ENCODE measurements at places on chromosomes 6 and 20.

GRCh38 chr6:111175109-111175508 lies 87.8 kb downstream of the SLC16A10 start:
- DNase-seq = no peak

DNA sequence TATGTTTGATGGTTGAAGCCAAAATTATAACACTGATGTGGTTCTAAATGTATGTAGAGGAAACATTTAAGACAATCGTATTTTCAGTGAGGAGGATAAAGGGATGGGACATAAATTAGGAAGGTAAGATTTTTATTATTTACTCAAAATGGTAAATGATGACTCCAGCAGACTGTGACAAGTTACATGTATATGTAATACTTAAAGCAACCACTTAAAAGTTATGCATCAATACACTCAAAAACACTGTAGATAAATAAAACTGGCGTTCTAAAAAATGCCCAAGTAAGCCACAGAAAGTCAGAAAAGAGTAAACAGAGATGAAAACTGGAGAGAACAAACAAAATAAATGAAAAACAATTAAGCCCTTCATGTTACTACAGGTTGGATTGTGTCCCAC lies 18.7 kb downstream of the HLA-DMB start:
- DNase-seq = no peak

DNA sequence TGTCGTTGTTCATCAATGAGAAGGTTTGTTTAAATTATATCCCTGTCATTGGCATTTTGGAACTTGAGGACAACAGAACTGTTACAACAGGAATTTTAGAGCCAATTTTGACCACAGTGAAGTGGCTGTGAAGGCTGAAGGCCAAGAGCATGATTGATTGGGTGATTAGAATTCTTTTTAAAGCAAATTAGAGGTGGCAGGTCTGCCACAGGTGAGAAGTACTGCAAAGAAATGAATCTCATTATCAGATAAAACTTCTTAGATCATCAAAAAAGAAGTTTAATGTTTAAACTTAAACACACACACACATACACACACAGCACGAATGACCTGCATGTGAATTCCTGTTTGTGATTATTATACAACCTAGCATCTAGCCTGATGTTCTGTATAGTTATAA lies 32.4 kb downstream of the FARS2 start:
- no peak for DNase-seq

GRCh38 chr6:43848671-43849391 lies 78.8 kb downstream of the VEGFA start:
- DNase-seq = no peak

GRCh38 chr6:101876431-101876830 lies 482.9 kb downstream of the GRIK2 start:
- no peak for DNase-seq

- no peak for DNase-seq
These were observed 3.6 kb upstream of the PHF1 start for GRCh38 chr6:33407132-33407718.

GRCh38 chr20:40335901-40336351 lies 353.1 kb downstream of the MAFB start:
- DNase-seq = no peak

- DNase-seq = no peak
These were observed 9.6 kb upstream of the ZHX3 start for GRCh38 chr20:41327178-41327577.

- DNase-seq = no peak
These were observed 43.5 kb downstream of the AKIRIN2 start for GRCh38 chr6:87658516-87658915.

GRCh38 chr6:90896075-90896547 lies 309.2 kb upstream of the MAP3K7 start:
- DNase-seq = no peak

- no peak for DNase-seq
These were observed 110.0 kb downstream of the PREX1 start for GRCh38 chr20:48717680-48718223.

- no peak for DNase-seq
These were observed 72.4 kb upstream of the SIRPA start for GRCh38 chr20:1822564-1823449.

GRCh38 chr6:73062837-73063236 lies 162.5 kb downstream of the KHDC1L start:
- DNase-seq = no peak

- DNase-seq = no peak
These were observed 71.8 kb downstream of the INSM1 start for GRCh38 chr20:20439602-20440190.

- no peak for DNase-seq
These were observed 19.9 kb downstream of the TGM2 start for GRCh38 chr20:38144974-38145728.

GRCh38 chr6:139496654-139497344 lies 122.4 kb upstream of the CITED2 start:
- DNase-seq = no peak

GRCh38 chr6:12175626-12176025 lies 114.5 kb upstream of the EDN1 start:
- DNase-seq = no peak

DNA sequence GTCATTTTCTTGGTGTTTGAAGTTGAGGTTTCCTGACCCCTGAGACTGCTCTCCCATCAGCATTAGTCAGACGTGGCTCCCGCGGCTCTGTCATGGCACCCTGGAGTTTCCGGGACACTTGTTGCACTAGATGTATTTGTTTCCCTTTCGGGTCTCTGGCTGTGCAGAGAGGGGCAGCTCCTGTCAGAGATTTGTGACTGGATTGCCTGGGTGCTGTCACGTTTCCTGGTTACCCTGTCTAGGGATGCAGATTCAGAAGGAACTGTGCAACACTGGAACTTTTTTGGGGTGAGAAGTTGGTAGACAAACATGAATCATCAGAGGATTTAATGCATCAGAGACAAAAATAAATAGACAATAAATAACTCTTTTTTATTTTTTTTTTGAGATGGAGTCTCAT lies 431.8 kb upstream of the MAN1A1 start:
- no peak for DNase-seq

DNA sequence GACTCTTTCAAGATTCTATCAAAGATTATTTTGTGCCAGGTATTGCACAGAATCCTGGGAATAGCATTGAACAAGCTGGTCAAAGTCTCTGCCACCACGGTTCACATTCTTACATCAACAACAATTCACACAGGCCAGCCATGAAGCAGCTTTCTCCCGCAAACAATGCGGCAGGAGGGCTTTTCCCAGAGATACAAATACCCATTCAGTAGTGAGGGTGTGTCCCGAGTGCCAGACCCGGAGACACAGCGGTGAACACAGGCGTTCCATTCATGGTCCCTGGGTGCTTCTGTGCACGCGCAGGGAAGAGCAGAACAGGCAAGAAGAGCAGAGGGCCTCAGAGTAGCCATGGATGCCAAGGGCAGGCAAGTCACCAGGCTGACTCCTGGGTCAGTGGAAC lies 83.3 kb upstream of the PDE10A start:
- DNase-seq = no peak

- DNase-seq = no peak
These were observed 210.6 kb downstream of the CD83 start for GRCh38 chr6:14328163-14328562.

DNA sequence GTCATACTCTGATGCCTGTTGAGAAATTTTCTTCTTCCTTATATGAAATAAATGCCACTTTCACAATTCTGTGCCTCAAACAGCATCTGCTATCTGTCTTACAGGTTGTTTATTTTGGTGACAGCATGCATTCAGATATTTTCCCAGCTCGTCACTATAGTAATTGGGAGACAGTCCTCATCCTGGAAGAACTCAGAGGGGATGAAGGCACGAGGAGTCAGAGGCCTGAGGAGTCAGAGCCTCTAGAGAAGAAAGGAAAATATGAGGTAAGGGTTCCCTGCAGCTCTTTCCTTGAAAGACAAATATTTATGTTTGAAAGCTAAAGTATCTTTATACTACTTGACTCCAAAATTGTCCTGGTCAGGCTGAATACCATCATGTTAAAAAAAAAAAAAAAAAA lies 15.8 kb downstream of the TSPYL4 start:
- no peak for DNase-seq

GRCh38 chr6:106254636-106255035 lies 70.9 kb downstream of the ATG5 start:
- DNase-seq = no peak

- no peak for DNase-seq
These were observed 73.4 kb downstream of the MYB start for GRCh38 chr6:135254471-135254870.

GRCh38 chr20:47461120-47461685 lies 40.5 kb upstream of the NCOA3 start:
- DNase-seq = no peak

- no peak for DNase-seq
These were observed 395.3 kb downstream of the CD109 start for GRCh38 chr6:74091136-74091793.

DNA sequence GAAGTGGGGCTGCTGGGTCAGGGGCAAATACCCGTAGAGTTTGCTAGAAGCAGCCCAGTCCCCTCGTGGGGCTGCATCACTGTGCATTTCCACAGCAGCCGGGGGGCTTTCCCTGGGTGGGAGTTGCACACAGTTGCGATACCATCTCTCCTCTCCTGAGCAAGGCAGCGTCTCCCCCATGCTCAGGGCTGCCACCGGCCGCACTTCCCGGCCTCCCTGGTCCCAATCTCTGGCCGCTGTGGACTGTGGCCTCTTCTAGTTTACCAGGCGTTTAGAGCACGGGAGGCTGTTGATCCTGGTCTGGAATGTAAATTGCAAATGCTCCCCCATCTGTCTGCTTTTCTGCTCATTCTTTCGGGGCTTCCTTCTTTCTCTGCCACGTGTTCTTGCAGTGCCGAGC lies 31.1 kb downstream of the OSBPL2 start:
- DNase-seq = no peak

DNA sequence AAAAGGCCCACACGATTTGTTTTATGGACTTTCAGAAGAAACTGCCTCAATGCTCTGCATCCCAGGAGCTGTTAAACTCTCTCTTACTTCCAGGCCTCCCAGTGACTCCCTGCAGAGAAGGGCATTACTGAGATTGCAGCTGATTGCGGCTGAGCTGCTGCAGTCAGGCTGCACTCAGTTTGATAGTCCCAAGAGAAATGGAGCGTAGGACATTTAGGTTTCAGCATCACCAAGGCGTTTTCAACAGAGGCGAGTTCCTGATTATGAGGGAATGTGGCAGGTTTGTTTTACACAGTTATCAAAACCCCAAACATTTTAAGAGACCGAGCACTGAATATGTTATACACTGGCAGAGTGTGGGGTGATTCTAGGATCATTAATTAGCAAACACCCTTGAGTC lies 145.6 kb downstream of the TBX18 start:
- DNase-seq = no peak

- no peak for DNase-seq
These were observed 556.6 kb upstream of the CDH4 start for GRCh38 chr20:60695226-60696000.

- DNase-seq = no peak
These were observed 242.2 kb downstream of the CDH26 start for GRCh38 chr20:60200305-60200918.

- no peak for DNase-seq
These were observed 996.8 kb downstream of the KIF16B start for GRCh38 chr20:15576411-15576810.
